Right atrium auricular region (tissue), 2 donors: ENCODE measurements at places on chromosomes 16 and 17.

- DNase-seq: peak; percentile 81
These were observed 126.0 kb upstream of the CIBAR2 start for GRCh38 chr16:85238233-85238647.

DNA sequence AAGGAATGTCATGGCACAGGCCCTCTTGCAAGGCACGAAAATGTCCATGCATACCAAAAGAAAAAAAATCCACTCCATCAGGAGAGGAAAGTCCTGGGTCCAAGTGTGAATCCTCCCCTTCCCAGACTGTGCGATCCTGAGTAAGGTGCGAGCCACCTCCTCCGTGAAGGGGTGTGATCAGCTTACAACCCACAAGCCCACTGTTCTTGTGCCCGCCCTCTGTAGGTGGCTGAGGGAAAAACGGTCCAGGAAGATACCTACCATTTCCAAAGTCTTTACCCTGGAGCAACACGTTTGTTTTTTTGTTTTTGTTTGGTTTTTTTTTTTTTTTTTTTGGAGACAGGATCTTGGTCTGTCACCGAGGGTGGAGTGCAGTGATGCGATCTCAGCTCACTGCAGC is 116.5 kb downstream of the ZNF423 start:
- no peak for DNase-seq

GRCh38 chr17:82884341-82884969 is 44.6 kb upstream of the ZNF750 start:
- no peak for DNase-seq

GRCh38 chr17:77301694-77302266 is 161.0 kb downstream of the SEC14L1 start:
- no peak for DNase-seq

DNA sequence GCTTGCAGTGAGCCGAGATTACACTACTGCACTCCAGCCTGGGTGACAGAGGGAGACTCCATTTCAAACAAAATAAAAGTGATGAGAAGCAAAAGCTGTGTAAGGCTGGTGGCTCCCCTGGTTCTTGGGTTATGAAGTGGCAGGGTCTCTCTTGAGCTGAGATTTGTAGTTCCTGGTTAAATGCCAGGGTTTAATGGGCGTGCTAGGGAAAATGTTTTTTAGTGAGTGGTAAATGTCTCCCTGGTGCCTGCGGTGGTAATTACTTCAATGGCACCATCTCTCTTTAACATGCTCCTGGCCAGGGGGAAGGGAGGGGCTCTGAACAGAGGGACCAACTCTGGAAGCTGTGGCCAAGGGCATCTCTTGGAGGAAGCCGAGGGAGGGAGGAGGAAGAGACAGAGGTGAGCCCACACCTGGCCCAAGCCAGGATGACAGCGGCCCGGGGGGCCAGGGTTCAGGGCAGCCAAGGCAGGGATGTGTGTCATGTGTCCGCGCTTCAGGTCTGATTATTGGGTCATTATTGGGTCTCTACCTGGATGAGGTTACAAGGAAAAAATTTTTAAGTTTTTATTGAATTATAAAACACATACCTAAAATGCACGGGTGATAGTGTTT is 17.8 kb upstream of the RPL38 start:
- DNase-seq: no peak

DNA sequence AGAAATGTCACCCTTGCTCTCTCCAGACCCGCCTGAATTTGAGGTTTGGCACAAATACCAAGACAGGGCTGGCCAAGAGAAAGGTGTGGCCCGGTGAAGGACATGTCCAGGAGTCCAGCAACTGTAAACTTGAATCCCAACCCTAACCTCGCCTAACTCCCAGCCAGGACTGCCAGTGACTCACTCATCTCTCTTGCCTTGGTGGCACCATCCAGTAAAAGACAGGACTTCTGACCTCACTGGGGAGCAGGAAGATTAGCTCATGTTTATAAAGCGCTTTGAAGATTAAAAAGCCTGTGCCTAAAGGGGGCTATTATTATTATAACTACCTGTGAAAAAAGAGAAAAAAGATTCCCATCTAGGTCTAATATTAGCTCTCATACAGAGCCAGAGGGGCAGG is 335.3 kb downstream of the SOX9 start:
- DNase-seq: no peak

DNA sequence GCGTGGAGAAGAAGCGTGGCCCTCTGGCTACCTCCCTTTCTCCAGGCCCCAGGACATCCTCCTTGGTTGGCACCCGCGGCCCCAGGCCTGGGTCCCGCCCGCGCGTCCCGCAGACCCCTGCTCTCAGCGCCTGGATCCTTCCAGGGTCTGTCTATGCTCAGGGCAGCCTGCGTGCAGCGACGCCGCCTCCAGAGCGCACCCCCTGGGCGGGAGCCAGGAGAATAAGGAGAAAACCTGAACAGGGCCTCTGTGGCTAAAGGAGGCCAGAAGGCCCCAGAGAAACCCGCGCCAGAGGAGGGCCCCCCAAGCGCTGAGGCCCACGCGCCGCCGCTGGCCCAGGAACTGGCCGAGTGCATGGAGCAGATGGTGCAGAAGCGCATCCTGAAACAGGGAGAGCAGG is 40.4 kb upstream of the DNAJA2 start:
- no peak for DNase-seq

GRCh38 chr17:19996502-19996901 is 12.7 kb upstream of the SPECC1 start:
- no peak for DNase-seq

- DNase-seq: no peak
These were observed 6.3 kb upstream of the TBCD start for GRCh38 chr17:82745524-82745923.

DNA sequence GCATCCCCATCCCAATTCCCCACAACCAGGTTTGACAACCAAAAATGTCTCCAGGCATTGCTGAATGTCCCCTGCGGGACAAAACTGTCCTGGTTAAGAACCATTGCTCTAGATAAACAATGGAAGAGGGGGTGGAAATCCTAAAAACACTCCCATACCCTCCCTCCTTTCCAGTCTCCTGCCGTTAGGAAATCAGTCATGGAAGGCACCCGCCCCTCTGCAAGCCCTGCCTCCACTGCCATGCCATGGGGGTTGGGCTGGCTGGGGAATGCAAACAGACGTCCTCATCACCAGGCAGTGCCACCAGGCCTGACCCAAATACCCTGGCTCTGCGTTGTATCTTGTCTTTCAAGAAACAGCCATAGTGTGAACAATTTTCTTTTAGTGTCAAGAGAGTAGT is 57.5 kb downstream of the CYTH1 start:
- no peak for DNase-seq

- DNase-seq: peak; percentile 97
These were observed 14.6 kb downstream of the COTL1 start for GRCh38 chr16:84603140-84603816.

- peak; percentile 62 for DNase-seq
These were observed 1.0 kb downstream of the ZNRF1 start for GRCh38 chr16:74999609-75000480.

GRCh38 chr17:61799812-61800484 is 63.4 kb downstream of the BRIP1 start:
- DNase-seq: no peak

- no peak for DNase-seq
These were observed 2.4 kb downstream of the RHBDF2 start for GRCh38 chr17:76498876-76499251.

DNA sequence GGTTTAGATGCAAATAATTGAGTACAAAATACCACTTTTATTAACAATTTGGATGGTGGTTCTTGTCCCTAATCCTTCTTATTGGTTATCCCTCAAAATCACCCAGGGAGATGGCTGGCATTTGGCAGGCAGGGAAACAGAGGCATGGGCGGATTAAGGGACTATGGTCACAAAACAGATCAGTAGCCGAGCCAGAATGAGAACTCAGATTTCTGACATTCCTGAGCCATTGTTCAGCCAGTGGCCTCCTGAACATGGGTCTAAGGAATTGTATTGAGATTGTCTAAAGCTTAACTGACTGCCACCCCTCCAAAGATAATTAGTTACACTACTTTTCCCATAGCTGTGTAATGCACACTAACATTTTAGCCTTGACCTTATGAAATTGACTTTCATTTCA is 88.4 kb downstream of the CHD9NB start:
- no peak for DNase-seq

DNA sequence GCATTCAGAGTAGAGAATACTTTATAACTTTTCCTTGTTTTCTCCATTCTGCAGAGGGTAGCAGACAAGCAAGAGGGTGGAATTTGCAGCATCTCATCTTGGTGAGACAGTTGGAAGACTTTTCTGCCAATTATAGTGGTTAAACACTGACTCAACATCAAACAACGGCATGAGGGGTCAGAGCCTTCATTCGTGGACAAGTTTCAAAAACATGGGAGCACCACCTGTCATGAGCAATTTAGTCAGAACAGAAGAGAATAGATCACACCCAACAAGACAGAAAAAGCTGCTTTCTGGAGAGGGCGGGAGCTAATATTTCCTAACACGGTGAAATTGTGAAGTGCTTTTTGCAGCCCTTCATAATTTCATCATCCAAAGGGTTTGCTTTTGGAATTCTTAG is 17.9 kb upstream of the ZNF652 start:
- DNase-seq: no peak

GRCh38 chr17:11278186-11278991 is 37.4 kb downstream of the SHISA6 start:
- no peak for DNase-seq

- DNase-seq: no peak
These were observed 76.0 kb downstream of the IRX3 start for GRCh38 chr16:54210452-54211125.

DNA sequence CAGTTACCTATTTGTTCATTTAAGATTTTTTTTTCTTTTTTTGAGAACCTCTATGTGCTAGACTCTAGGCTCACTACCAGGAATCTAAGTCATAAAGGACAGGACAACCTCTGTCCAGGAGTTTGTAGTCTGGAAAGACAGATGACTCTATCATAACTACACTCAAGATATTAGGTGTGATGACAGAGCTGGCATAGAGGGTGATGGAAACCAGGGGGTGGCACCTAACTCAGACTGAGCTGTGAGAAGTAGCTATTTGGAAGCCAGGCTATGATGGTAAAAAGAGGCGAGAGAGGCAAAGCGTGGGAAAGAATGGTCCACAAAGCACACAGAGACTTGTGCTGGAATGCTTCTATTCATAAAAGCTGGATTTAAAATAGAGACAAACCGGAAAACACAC is 372.3 kb downstream of the SEC14L1 start:
- no peak for DNase-seq

- DNase-seq: no peak
These were observed 52.8 kb downstream of the CDH11 start for GRCh38 chr16:65069065-65069464.

GRCh38 chr16:57150682-57151330 is 35.0 kb downstream of the PSME3IP1 start:
- DNase-seq: no peak
